ENCODE measurements at places on chromosomes 11 and 22.

- no peak for DNase-seq
Measured at GRCh38 chr11:12532580-12532979, 141.6 kb upstream of the TEAD1 start.

- DNase-seq, result no peak
Measured at GRCh38 chr11:17150521-17150920, 57.3 kb downstream of the PIK3C2A start.

DNA sequence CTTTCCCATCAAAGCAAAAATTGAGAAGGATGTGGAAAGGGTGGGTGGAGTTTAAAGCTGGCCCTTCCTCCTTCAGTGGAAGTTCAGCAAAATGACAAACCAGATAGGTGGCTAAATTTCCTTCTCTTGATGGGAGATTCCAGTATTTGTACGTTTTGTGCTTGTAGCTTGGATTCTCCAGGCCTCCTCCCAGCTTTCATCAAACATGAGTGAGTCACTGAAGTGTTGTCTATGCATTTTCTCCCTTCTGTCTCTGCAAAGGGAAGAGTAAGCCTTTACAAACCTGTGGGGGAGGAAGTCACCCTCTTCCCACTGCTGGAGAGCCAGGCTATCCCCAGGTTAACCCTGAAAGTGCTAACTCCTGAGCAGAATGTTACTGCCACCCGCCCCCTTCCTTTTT is 6.4 kb downstream of the MARK2 start:
- DNase-seq, result no peak

DNA sequence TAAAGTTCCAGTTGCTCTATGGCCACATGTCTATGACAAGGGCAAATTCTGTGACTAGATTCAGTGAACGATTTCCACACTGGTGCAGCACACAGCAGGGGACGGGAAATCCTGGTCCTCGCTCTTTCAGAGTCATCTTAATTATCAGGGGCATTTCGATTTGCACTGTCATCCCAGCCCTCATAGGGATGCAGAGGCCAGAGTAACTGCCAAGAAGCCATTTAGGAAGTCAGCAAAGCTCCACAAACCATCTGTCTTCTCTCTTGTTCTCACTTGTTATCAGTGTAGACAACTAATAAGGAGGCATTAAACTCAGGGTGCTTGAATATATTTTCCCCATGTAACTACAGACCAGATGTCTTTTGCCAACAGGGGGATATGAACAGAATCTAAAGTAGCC is 151.7 kb downstream of the STK33 start:
- no peak for DNase-seq

DNA sequence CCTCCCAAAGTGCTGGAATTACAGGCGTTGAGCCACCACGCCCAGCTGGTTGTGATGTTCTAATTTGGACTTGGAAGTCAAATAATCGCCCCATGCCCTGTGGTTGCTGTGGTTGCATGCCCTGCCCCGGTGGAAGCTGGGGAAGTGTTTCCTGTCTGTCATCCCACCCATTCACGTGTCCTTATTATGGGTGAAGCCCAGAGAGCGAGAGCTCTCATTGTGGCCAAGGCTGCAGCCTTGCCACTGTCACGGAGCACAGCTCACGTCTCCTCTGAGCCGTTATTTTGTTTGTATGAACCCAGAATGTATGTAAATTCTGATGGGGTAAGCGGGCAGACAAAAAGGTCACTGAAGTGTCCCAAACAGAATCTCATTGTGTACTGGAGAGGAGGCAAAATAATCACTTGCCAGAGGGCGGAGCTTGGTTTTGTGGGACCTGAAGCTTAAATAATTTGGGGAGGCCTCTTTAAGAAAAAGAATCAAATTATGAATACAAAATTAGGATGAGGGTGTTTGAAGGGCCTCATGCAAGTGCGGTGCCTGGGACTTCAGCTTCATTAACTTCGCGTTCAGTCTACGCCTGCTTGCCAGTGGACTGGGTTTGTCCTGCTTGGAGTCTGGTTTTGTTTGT is 25.8 kb upstream of the TREH start:
- no peak for DNase-seq

DNA sequence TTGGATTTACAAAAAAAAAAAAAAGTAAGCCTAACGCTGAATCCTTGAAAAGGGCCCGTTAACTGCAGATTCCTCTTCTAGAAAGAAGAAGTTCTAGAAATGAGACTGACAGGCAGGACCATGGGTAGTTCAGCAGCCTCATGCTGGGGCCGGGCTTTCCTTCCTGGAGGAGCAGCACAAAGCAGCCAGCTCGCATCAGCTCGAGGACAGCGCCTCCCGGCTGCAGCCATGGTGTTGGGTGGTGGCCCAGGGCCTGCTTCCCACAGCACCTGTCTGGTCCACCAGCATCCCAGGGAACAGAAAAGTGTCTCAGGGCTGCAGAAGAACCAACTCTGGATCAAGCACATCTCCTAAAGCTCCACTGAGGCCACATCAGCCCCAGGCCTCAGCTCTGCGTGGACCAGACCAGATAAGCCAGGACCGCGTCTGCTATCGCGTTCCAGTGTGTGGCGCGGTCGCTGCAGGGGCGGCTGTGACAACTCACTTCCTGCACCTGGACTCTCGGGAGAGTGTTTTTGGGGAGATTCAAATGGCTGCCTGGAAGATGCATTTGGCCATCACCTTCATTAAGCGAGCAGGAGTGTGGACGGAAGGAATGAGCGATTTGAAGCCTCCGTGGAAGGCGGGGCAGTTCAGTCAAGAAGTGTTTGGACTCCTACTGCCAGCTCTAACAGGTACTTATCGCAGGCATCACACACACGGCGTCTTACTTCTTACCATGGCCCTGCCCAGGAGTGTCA is 53.5 kb downstream of the MYH9 start:
- DNase-seq, result peak; percentile 92

GRCh38 chr11:66556086-66556485 is 9.4 kb downstream of the ACTN3 start:
- DNase-seq, result no peak

DNA sequence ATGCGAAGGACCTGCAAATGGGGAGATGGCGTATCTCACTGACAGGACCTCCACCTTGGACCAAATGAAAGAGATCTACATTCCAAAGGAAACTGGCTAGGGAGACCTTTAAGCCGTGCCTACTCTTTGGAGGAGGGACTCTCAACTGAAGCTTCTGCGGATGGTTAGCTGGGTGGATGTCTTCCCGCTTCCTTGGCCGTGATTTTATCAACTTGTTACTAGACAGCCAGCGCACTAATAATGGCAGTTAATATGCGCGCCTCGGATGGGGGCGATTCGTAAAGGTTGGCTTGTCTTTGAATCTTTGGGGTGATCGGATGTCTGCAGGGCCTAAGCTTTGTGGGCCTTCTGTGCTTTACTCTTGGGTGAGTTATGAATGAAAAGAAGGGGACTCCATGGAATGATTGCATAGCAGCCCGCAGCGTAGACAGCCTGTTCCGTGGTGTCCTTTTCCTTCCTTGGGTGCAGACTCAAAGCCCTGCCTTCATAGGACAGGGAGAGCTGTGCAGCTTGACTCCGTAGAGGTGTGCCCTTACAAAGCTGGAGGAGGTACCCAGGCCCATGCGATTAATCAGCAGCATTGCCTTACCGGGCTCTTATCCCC is 1.5 kb downstream of the ZNRF3 start:
- no peak for DNase-seq

GRCh38 chr11:12158909-12159308 is 48.5 kb downstream of the MICAL2 start:
- peak; percentile 21 for DNase-seq

- no peak for DNase-seq
Measured at GRCh38 chr11:12091956-12092558, 18.3 kb upstream of the MICAL2 start.

- no peak for DNase-seq
Measured at GRCh38 chr11:17807034-17807433, 72.5 kb downstream of the KCNC1 start.

Measured in erythroblast (primary cell).